ENCODE measurements at places on chromosomes 4 and X.

GRCh38 chr4:80162418-80162817 is 34.9 kb upstream of the PRDM8 start:
- no peak for DNase-seq

GRCh38 chr4:156983366-156983765 is 11.8 kb upstream of the PDGFC start:
- DNase-seq = no peak

DNA sequence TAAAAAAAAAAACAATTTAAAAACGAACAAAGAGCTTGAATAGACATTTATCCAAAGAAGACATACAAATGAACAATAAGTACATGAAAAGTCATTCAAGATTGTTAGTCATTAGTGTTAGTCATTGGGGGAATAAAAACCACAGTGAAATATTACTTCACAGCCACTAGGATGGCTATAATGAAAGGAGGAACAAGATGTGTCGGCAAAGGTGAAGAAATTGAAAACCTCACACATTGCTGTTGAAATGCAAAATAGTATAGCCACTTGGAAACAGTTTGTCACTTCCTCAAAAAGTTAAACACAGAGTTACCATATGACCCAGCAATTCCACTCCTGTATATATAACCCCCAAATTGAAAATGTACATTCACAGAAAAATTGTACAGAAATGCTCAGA is 45.2 kb upstream of the SLC39A8 start:
- DNase-seq = peak; percentile 14

GRCh38 chr4:182504463-182504862 is 261.3 kb downstream of the TENM3 start:
- DNase-seq = no peak

- DNase-seq = no peak
Measured at GRCh38 chr4:140497747-140498636, at the start of gene MGAT4D. Gene MGAT4D, minus strand, starts transcription at chr4:140498293. Its CDS starts 71 bp downstream, at chr4:140498222.

- DNase-seq = no peak
Measured at GRCh38 chr4:38672397-38673129, 8.6 kb downstream of the KLF3 start.

DNA sequence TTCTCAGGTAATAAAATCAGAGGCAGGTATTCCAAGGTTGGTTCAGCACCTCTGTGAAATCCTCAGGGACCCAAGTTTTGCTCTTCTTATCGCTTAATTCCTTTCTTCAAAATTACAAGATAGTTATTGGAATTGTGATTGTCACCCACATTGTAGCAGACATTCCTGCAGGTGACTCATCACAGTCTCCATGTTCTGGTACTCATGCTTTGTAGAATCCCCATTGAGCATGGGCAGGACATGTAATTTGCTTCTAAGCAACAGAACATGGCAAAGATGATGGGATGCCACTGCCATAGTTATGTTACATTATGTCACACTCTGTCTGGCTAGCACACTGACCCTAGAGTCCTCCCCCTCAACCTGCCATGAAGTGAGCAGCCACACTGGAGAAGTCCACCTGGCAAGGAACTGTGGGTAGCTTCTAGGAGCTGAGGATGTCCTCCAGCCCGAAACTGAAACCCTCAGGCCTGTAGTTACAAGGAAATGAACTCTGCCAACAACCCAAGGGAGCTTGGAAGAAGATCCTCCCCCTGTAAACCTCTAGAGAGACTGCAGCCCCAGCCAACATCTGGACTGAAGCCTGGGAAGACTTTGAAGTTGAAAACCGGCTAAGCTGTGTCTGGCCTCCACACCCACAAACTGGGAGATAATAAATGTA is 58.3 kb upstream of the GUCY1A1 start:
- no peak for DNase-seq

DNA sequence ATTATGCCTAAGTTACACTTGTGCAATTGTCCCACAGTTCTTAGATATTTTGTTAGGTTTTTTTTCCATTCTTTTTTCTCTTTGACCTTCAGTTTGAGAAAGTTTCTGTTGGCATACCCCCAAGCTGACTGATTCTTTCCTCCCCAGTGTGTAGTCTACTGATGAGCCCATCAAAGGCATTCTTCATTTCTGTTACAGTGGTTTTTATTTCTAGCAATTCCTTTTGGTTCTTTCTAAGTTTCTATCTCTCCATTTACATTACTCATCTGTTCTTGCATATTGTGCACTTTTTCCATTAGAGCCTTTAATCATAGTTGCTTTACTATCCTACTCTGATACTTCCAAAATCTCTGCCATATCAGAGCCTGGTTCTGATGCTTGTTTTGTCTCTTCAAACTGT is 31.9 kb downstream of the CASP6 start:
- DNase-seq = no peak

- no peak for DNase-seq
Measured at GRCh38 chr4:61950625-61951024, 750.5 kb downstream of the ADGRL3 start.

GRCh38 chr4:120844528-120844921 is 78.0 kb downstream of the PRDM5 start:
- no peak for DNase-seq

GRCh38 chrX:41293269-41293668 is 40.7 kb upstream of the DDX3X start:
- no peak for DNase-seq

DNA sequence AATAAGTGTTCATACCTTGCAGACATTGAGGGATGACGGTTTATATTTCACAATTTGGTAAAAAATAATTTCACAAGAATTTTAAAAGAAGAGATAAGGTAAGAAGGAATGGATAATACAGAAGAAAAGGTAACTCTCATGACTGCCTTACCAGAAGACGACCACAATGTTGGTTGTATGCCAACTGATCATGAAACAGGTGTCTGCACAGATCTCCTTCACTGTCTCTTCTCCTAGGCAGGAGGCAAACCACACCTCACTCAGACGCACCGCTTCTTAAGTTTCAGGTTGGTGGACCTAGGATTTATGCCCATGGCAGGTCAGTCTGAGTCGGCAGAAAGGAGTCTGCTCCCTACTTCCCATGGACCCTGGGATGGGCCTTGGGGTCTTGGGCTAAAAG is 177.2 kb downstream of the VSIG4 start:
- no peak for DNase-seq

DNA sequence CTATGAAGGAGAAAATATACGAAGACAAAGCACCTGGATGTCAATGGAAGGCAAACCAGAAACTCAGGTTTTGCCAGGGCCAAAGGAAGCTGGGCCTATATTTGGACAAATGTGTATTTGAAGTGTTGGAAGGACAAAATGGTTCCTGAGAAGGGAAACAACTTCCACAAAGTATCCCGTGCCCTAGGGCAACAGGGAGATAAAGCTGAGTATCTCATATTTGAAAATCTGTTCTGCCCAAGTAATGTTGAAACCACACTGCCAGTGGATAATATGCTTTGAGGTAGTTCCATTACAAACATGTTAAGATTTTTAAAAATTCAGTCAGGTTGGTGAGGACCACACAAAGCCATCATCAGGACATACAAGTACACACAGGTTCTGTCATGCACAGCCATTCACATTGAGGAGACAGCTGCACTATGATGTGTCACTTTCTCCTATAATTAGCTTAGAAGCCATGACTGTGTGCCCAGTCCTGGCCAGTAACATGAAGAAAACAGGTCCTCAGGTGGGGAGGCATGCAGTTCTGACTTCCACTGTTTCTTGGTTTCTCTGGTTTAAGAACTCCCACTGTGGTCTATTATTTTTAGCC is 116.4 kb downstream of the PWWP3B start:
- DNase-seq = no peak

GRCh38 chr4:140738139-140738538 is 18.0 kb downstream of the TBC1D9 start:
- no peak for DNase-seq

GRCh38 chr4:60652933-60653332 is 547.2 kb upstream of the ADGRL3 start:
- DNase-seq = no peak

DNA sequence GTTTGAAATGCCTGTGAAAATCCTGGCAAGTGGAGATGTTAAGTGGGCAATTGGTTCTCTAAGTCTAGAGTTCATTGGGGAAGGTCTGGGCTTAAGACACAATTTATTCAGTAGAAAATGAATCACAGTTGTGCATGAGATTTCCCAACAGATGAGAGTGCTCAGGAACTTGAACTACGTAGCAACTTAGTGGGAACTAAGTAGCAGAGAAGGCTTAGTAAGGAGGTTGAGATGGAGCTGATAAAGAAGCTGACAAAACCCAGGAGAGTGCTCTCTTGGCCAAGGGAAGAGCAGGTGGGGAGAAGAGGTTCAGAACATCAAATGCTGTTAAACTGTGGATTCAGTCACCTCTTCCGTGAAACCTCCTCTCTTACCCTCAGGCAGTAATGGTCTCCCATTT is 33.0 kb downstream of the AFF1 start:
- no peak for DNase-seq

DNA sequence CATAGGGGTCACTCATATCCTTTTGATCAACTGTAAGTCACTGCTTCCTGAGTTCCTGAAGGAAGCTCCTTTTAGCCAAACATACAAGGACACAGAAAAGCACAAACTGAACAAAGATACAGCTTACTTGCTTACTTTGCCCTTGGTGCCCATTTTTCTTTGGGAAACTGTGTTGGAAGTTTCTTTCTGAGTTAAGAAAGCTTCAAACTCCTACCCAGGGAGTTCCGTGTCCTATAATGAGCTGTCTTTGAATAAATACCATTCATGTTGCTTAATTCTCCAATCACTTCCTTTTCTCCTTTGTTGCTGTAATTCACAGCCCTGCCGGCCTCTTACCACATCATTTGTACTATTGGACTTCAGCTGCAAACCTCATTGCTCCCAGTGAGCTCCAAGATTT is at the start of gene ADH4:
ADH4 (minus strand) TSS at position 228 of the 400 bp plus-strand sequence; CDS start at position 153, 75 bp downstream.
- no peak for DNase-seq

DNA sequence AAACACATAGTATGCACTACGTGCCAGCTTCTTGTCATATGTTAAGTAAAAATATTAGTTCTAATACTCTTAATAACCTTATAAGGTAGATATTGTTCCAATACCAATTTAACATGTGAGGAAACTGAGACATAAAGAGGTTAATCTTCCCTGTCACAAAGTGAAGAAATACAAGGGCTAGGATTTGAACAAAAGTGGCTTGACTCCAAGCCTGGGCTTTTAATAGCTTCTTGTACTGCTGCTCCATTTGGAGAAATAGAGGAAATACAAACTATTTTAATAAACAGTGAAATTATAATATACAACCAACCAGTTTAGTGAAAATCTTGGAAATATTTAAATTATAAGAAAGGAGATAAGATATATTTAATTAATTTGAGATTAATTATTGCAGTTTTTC is 33.2 kb downstream of the TLL1 start:
- DNase-seq = no peak

DNA sequence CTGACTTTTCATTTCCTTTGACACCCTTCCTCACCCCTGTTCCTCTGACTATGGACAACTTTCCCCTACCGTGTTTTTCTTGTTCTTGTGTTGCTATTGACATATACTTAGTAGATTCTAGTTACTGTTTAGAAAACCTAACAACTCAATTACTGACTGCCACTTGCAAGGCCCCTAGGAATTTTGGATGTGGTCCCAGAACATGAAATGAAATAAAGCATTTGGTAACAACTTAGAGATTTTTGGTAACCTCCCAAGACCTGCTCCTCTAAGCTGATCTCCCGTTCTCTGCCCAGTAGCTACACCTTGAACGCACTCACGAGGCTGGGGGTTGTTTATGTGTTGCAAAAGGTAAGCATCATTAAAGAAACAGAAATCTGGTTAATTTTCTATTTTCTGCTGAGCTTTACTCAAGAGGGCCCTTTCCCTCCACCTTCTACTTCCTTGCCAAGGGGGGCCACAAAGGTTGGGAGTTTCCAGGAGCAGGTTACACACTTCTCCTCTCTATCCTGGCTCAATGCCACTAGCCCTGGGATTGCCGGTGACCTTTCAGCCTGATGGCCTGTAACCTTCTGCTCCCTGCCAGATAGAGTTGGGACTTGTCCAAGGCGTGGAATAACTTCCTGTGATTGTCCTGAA is 20.5 kb downstream of the GAB3 start:
- no peak for DNase-seq

DNA sequence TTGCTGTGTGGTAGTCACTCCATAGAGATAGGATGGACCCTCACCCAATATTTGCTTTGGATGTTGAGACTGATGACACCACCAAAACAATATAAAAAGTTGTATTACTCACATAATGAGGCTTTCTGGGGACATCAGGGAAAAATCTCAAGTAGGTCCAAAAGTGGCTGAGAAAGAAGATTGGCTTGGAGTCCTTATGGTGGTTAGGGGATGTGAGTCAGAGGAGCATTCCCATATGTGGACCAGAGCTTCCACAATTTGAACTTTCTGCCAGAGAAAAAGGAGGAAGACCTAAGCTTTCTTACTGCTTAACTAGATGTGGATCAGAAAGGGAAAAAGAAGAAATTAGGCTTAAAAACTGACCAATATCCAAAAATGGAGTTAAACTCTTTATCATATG is 460.5 kb downstream of the SH3BGRL start:
- DNase-seq = no peak

DNA sequence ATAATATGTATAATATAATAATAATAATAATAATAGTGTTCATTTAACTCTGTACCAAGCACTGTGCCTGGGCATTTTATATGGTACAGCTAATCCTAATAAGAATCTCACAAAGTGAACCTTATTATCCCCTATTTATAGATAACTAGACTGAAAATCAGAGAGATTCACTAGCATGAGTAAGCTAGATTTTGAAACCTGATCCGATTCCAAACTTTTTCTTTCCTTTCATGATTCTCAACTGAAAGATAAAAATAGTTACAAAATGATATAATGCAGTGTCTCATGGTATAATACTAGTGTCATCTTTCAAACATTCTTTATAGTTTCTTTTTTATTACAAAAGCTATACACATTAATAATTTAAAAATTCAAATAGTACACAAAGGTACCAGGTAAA is 55.9 kb upstream of the RNF128 start:
- no peak for DNase-seq

GRCh38 chr4:76589402-76589801 is 154.4 kb downstream of the SHROOM3 start:
- DNase-seq = no peak

DNA sequence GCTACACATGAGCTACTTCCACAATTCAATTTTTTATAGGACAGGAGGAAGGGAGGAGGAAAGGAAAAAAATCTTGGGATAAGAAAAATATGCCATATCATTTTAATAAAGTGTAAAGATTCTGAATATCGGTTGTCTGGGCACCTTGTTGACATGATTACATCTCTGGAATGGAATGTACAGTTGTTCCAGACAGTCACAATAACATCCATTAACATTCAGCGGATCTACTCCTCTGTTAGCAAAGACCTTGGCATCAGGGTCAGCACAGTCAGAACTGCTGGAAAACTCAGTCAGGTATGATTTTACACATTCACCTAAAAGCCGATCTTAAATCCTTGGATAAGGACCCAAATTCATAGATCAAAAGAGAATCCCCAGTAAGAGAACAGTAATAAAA is 85.4 kb upstream of the ARMCX2 start:
- DNase-seq = no peak

DNA sequence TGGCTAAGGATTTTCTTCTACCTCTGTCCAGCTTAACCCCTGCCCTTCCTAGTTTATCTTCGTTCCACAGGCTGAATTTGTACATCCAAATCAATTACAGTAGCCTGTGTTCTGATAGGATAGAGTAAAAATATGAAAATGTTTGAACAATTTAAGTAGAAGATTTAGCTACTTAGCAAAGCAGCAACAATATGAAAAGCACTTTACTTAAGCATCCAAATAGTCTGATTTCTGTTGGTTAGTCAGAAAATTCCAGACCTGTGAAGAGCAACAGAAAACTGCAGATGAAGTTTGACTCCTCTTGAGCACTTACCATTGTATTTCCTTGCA is 2.0 kb downstream of the ARSJ start:
- no peak for DNase-seq

Measured in GM13976 (cell line).